ENCODE measurements at places on chromosomes 2 and 18. TPM values are rescaled to one million over a fixed set of nuclear protein-coding genes. Genes with fewer than 3 reads are reported as not detected.

SULT1C2 gene
- 16.6 TPM for total RNA-seq

ZNF804A gene
- 0.68 TPM for total RNA-seq

ANKRD53 gene
- 0.49 TPM for total RNA-seq

FBLN7 gene
- total RNA-seq = 5.1 TPM

MAL gene
- total RNA-seq = not detected

CTAGE1 gene
- not detected for total RNA-seq

DNA sequence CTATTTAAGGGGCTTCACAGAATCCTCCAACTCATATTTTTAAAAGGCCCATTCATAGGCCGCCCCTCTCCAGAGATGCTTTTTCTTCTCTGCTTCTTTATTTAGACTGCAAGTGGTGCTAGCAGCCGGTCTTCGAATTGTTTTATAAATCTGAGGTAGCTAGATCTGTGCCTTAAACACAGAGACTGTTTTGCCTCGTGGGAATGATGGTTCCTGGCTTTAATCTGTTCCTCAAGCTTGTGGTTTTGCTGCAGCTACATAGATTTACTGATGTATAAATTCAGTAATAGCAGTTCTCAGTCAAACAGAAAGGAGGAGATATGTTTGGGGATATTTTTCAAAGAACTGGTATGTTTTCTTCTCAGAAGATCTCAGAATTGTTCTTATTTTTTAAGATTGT lies 45.3 kb downstream of the TNFRSF11A start:
- no peaks in the 10 kb centered on the region for H3K27me3 ChIP-seq
- H3K4me1 ChIP-seq = no peaks in the 10 kb centered on the region
- H3K36me3 ChIP-seq = no peaks in the 10 kb centered on the region
- no peak for DNase-seq
- no peak overlapping the region for H3K4me3 ChIP-seq
- no peak overlapping the region for H3K27ac ChIP-seq

GRCh38 chr2:68223419-68223818 lies 28.9 kb downstream of the PPP3R1 start:
- no peak overlapping the region for H3K4me3 ChIP-seq
- H3K27ac ChIP-seq = no peak overlapping the region
- peaks cover 62% of the 10 kb centered on the region for H3K4me1 ChIP-seq
- H3K27me3 ChIP-seq = no peaks in the 10 kb centered on the region

GRCh38 chr18:26657631-26658581 lies 109.6 kb upstream of the KCTD1 start:
- H3K4me1 ChIP-seq = peaks cover 23% of the 10 kb centered on the region
- H3K27me3 ChIP-seq = no peaks in the 10 kb centered on the region
- peak overlapping the region; percentile 63 for H3K27ac ChIP-seq
- DNase-seq = no peak
- H3K36me3 ChIP-seq = no peaks in the 10 kb centered on the region
- peak overlapping the region; percentile 89 for H3K4me3 ChIP-seq

DNA sequence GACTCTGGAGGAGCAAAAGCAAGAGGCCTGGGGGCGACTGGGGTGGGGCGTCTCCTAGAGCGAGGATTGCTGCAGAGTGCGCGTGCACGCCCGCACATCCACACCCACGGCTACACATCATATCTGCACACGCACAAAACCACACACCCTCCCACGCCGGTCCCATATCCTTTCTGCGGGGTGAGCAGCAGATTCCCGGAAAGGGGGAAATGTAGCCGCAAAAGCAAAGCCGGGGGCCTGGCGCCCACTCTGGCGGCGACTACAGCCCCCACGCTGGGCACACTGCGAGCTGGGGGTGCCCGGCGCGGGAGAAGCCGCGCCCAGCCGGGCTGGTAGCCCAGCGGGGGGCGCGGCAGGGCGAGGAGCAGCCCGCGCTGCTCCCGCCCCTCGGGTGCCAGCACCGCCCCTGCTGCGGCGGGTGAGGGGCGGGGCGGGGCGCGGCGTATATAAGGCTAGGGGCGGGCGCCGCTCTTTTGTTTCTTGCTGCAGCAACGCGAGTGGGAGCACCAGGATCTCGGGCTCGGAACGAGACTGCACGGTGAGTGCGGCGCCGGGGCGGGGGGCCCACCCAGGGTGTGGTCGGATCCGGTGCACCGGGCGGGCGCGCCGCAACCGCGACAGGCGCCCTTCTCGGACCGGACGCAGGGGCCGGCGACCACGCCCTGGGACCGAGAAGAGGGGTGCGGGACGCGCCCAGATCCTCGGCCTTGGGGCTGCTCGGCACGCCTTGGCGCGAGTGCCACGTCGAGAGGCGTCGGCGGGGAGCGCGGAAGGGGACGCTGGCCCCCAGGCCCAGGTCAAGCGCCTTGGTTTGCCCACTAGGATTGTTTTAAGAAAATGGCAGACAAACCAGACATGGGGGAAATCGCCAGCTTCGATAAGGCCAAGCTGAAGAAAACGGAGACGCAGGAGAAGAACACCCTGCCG lies at the start of gene TMSB10:
Gene TMSB10, plus strand, starts transcription at position 476 of the 927 bp plus-strand sequence.
- no peaks in the 10 kb centered on the region for H3K36me3 ChIP-seq
- H3K27me3 ChIP-seq = no peaks in the 10 kb centered on the region
- H3K4me3 ChIP-seq = peak within 1 kb of the TSS; percentile 97
- peak within 1 kb of the TSS; percentile 83 for H3K27ac ChIP-seq
- no peak for DNase-seq

- H3K27me3 ChIP-seq = no peaks in the 10 kb centered on the region
- H3K36me3 ChIP-seq = no peaks in the 10 kb centered on the region
- no peak overlapping the region for H3K4me3 ChIP-seq
- H3K4me1 ChIP-seq = no peaks in the 10 kb centered on the region
These were observed 2.5 kb upstream of the SPP2 start for GRCh38 chr2:234048049-234048448.

DNA sequence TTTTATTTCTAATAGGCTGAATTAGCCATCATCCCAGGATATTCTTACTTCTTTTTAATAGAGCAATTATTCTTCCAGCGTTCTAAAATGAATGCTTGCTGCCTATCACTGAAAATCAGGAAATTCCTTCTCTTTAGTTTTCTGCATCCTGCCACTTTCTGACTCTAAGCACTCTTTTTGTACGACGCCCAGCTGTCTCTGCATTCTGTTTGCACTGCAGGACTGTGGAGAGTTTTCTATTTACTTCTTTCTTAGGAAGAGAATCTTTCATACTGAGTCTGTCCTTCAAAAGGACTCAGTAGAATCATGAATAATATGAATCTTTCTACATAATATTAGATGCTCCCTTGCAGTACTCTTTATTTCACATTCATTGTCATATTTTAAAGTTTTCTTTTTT lies 360.4 kb upstream of the DSEL start:
- no peaks in the 10 kb centered on the region for H3K4me1 ChIP-seq
- H3K4me3 ChIP-seq = no peak overlapping the region
- DNase-seq = no peak
- no peaks in the 10 kb centered on the region for H3K27me3 ChIP-seq
- H3K27ac ChIP-seq = no peak overlapping the region
- no peaks in the 10 kb centered on the region for H3K36me3 ChIP-seq

DNA sequence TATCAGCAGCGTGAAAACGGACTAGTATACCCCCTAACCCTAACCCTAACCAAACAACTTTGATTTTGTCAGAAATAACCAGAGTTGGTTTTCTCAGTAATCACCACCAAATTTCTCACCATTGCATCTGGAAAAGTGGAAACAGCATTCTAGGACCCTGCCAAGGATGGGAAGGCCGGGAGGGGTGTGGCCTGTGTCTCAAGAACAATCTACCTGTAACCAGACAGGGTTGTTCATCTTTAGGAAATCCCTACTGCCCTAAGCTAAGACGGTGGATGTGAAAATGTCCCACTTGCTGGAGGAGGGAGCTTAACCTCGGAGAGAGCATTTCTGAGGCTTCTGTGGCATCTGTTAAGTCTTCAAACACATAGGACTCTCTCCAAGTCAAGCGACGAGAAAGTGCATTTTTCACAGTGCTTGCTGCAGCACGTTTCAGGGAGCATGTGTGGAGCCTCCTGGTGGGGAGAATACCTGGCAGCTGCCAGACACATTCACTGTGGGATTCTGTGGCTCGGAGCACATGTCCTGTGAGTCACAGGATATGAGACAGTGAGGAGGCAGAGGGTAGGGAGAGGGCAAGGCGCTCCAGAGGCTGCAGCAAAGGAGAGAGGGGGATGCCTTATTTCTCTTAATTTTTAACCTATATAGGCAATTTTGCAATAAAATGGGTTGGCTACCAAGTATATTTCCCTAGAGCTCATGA lies 207.5 kb downstream of the SPP2 start:
- no peaks in the 10 kb centered on the region for H3K27me3 ChIP-seq
- no peak overlapping the region for H3K4me3 ChIP-seq
- H3K4me1 ChIP-seq = no peaks in the 10 kb centered on the region
- no peak overlapping the region for H3K27ac ChIP-seq
- no peaks in the 10 kb centered on the region for H3K36me3 ChIP-seq
- DNase-seq = no peak

GRCh38 chr2:108268001-108268400 lies 20.7 kb upstream of the SULT1C2 start:
- no peak for DNase-seq
- peak overlapping the region; percentile 5 for H3K27ac ChIP-seq
- H3K4me3 ChIP-seq = no peak overlapping the region
- H3K36me3 ChIP-seq = no peaks in the 10 kb centered on the region
- peaks cover 5% of the 10 kb centered on the region for H3K4me1 ChIP-seq
- H3K27me3 ChIP-seq = no peaks in the 10 kb centered on the region

GRCh38 chr2:232927793-232928550 lies 57.9 kb downstream of the SNORC start:
- H3K36me3 ChIP-seq = no peaks in the 10 kb centered on the region
- H3K27me3 ChIP-seq = no peaks in the 10 kb centered on the region
- H3K4me3 ChIP-seq = peak overlapping the region; percentile 56
- H3K4me1 ChIP-seq = peaks cover 12% of the 10 kb centered on the region
- H3K27ac ChIP-seq = no peak overlapping the region

- H3K36me3 ChIP-seq = peaks cover 4% of the 10 kb centered on the region
- no peak overlapping the region for H3K4me3 ChIP-seq
- no peaks in the 10 kb centered on the region for H3K27me3 ChIP-seq
- DNase-seq = no peak
These were observed 132.0 kb upstream of the CCDC195 start for GRCh38 chr2:224847961-224848850.

DNA sequence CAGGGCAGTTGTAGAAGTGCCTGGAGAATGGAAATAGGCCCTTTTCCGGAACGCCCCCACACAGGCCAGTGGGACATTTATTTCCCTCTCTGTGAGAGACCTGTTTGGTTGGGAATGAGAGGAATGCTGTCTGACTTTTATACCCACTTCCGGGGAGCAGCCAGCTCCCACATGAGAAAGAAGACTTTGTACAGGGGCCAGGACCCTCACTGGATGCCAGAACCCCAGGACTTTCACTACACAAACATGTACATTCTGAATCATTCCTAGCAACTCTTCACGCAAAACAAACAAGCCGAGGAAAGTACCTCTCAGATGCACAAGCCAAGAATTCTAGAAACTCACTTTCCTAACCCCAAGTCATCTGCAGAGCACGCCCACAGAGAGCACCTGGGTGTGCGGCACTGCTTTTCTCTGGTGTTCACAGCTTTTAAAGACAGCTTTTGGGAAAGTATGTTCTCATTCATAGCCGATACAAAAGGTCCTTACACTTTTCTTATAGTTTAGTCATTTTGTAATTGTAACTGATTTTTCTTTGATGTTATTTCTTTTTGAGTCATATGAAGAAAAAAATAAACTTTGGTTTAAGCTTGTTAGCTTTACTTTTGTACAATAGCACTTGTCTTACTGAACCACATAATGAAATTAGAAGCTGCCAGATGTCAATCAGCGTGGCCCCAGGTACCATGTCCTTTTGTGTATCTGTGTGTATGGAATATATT lies 856.1 kb upstream of the ID2 start:
- no peaks in the 10 kb centered on the region for H3K4me1 ChIP-seq
- DNase-seq = no peak
- H3K27ac ChIP-seq = no peak overlapping the region
- no peaks in the 10 kb centered on the region for H3K36me3 ChIP-seq

- no peaks in the 10 kb centered on the region for H3K4me1 ChIP-seq
- H3K36me3 ChIP-seq = no peaks in the 10 kb centered on the region
- no peak for DNase-seq
- H3K4me3 ChIP-seq = no peak overlapping the region
These were observed 745.8 kb upstream of the CHAC2 start for GRCh38 chr2:53021828-53022227.

DNA sequence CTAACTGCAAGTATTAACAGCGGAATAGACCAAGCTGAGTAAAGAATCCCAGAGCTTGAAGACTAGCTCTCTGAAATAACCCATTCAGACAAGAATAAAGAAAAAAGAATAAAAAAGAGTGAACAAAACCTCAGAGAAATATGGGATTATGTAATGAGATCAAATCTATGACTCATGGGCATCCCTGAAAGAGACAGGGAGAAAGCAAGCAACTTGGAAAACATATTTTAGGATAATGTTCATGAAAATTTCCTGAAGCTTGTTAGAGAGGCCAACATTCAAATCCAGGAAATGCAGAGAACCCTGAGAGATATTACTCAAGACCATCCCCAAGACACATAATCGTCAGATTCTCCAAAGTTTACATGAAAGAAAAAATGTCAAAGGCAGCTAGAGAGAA lies 17.3 kb downstream of the PFN4 start:
- no peak for DNase-seq
- H3K27me3 ChIP-seq = no peaks in the 10 kb centered on the region
- peaks cover 6% of the 10 kb centered on the region for H3K36me3 ChIP-seq
- H3K4me1 ChIP-seq = no peaks in the 10 kb centered on the region
- no peak overlapping the region for H3K27ac ChIP-seq

GRCh38 chr18:48119204-48119603 lies 188.7 kb upstream of the SMAD2 start:
- no peak for DNase-seq
- H3K4me1 ChIP-seq = no peaks in the 10 kb centered on the region
- no peaks in the 10 kb centered on the region for H3K27me3 ChIP-seq
- H3K4me3 ChIP-seq = no peak overlapping the region
- no peak overlapping the region for H3K27ac ChIP-seq

DNA sequence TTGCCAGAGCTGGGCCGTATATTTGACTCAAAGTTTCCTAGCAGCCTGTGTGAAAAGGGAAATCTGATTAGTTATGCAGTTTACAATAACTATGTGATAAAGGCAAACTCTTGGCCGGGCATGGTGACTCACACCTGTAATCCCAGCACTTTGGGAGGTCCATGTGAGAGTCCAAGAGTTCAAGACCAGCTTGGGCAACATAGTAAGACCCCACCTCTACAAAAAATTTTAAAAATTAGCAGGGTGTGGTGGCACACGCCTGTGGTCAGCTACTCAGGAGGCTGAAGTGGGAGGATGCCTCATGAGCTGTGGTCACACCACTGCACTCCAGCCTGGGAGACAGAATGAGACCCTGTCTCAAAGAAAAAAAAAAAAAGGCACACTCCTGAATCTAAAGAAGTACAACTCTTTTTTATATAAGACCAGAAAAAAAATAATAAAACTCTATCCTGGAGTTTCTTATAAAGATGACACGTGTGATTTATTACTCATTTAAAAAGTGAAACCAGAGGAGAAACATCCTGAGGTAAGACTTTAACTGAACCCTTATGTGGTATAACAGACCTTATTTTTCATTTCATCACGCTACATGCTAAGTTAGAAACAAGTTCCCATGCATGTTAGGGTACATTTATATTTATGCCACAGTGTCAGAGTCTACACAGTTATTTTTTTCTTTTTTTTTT lies 32.6 kb upstream of the KCMF1 start:
- no peaks in the 10 kb centered on the region for H3K36me3 ChIP-seq
- H3K27me3 ChIP-seq = no peaks in the 10 kb centered on the region
- H3K4me1 ChIP-seq = peaks cover 7% of the 10 kb centered on the region
- H3K4me3 ChIP-seq = no peak overlapping the region
- DNase-seq = no peak
